ENCODE measurements at places on chromosomes 7 and 10.

GRCh38 chr10:15632456-15633091 is 87.1 kb downstream of the ITGA8 start:
- no peak for DNase-seq

DNA sequence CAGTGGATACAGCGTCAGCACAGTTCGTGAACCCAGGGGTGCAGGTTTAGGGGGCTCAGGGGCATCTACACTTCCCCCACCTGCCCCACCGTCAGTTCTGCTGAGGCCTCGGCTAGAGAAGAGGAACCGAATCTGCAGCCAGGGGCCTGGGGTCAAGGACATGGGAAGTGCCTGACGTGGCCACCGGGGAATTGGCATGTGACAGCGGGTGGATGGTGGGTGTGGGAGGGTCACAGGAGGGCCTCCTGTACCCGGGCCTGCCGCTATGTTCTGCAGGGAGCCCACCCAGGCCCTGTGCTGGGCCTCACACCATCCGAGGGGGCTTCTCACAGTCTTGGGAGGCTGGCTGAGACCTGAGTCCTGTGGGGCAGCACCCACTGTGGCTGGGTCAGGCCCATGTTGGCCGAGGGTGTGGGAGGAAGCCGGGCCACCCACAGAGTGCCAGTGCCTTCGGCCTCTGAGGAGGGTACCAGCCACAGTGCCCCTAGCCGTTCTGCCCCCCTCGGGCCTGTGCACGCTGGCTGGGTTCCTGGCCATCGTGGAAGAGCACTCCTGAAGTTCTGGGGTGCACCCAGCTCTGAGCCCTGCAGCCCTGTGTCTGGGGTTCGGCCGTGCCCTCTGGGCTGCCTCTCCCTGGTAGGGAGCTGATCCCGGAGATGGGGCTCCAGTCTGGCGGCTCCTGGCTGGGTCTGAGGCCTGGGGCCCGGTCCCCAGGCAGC is 5.9 kb downstream of the TTYH3 start:
- DNase-seq, result peak; percentile 87

- DNase-seq, result no peak
Measured at GRCh38 chr7:128928159-128928813, 9.4 kb upstream of the IRF5 start.

DNA sequence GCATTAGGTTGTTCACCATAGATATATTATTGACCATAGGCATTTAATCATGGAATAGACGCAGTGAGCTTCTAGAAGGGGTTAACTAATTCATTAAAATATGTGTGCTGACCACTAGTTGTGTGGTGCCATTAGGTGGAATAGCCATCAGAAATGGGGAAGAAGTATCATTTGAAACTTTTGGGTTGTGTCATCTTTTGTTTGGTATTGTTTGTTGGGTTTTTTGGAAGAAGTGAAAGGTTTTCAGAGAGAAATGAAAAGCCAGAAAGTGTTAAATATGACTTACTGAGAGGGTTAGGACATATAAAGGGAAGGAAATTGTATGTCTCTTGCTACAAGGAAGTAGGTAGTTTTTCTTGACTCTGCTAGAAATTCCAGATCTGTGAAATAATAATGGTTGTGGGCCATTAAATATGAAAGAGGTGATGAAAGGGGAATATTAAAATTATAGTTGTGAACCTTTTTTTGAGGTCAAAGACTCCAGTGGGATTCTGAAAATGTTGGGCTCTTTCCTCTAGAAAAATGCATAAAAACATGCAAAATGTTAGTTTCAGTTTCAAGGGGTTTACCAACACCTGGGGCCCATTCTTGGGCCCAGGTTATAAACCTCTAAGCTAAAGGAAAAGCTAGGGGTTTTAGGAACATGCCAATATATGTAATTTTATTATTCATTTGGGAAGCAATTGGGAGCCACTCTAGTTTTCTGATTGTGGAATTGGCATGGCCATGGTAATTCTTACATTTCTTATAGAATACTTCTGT is 348.5 kb downstream of the BBS9 start:
- DNase-seq, result no peak

GRCh38 chr10:62038609-62039190 is 137.2 kb downstream of the ARID5B start:
- DNase-seq, result peak; percentile 65

- DNase-seq, result no peak
Measured at GRCh38 chr7:91427051-91427450, 162.8 kb downstream of the FZD1 start.

GRCh38 chr10:45376371-45376801 is 2.4 kb downstream of the ALOX5 start:
- peak; percentile 87 for DNase-seq

- no peak for DNase-seq
Measured at GRCh38 chr7:41121228-41121627, 581.7 kb downstream of the INHBA start.

DNA sequence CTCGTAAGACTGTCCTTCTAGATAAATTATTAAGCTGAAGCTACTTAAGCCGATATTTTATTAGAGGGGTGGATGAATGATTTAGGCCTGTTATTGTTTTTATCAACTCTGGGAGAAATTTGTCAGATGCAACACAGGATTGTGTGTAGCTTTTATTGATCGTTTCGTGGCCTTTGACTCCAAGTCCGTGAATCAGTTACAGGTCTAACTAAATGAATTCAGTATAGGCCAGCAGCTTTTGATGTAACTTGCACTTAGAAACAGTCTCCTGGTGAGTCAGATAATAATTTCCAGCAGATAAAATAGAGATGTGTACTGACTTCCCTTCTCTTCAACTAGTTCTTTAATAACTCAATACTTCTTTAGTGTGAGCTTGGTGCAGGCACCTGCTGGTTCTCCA is 341.7 kb upstream of the SMIM30 start:
- no peak for DNase-seq

GRCh38 chr10:3526727-3527501 is 258.1 kb downstream of the KLF6 start:
- no peak for DNase-seq

DNA sequence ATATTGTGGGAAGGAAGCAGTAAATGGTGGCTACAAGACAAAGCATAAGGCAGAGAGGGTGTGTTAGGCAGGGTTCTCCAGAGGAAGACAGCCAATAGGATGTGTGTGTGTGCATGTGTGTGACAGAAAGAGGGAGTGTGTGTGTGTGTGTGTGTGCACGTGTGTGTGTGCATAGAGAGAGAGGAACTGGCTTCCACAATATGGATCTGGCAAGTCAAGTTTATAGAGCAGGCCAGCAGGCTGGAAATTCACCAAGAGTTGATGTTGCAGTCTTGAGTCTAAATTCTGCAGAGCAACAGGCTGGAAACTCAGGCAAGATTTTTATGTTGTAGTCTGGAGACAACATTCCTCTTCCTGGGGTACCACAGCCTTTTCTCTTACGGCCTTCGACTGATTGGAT is 374.0 kb downstream of the TNS3 start:
- DNase-seq, result no peak

DNA sequence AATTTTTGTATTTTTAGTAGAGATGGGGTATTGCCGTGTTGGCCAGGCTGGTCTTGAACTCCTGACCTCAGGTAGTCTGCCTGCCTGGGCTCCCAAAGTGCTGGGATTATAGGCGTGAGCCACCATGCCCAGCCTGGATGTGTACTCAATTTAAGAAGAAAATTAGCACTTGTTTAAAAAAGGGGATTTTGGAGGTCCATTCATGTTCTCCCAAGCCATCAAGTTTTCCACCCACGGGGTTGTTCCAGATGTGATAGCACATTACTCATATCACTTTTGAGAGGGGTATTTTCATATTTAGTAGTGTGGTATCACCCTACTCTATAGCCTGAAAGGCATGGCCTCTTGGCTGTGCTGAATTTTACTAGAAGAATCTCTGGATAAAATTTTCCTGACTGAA is 10.5 kb upstream of the SLC26A3 start:
- no peak for DNase-seq

DNA sequence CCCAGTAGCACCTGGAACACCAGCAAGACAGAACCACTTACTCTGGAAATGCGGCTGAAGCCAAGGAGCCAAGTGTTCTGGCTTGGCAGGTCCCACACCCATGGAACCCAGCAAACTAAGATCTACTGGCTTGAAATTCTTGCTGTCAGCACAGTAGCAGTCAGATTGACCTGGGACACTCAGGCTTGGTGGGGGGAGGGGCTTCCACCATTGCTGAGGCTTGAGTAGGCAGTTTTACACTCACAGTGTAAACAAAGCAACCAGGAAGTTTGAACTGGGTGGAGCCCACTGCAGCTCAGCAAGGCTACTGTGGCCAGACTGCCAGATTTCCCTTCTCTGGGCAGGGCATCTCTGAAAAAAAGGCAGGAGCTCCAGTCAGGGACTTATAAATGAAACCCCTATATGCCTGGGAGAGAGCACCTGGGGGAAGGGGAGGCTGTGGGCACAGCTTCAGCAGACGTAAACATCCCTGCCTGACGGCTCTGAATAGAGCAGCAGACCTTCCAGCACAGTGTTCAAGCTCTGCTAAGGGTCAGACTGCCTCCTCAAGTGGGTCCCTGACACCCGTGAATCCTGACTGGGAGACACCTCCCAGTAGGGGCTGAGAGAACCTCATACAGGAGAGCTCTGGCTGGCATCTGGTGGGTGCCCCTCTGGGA is 121.2 kb downstream of the MTERF1 start:
- DNase-seq, result no peak

DNA sequence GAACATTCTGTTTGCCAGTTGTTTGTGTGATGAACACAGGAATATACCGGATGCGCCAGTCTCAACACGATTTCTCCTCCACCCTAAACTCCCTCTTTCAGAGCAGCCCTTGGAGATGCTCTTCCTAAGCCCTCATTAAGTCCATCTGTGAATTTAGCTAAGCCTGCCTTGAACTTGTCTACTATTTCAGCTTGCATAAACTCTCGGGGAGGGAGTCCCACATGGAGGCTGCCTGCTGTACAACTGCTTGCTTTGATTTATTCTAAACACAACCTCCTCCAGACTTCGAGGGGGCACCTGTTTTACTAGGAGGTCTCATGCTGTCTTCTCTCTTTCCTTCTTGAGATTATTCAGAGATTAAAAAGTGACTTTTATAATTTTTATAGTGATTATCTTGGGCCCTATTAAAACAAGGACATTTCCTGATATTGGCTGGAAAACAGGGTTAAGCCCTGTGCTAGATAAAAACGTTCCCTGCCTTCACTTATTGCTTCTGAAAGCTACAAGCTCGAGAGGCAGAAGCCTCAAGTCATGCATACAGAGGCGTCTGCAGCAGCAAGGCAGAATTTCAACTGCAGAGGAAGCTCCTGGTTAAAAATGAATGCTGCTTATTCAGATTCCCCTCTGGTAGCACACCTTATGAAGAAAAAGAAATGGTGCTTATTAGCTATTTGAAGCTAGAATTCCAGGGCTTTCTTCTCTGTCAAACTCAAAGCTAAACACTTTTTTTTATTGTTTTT is 174.3 kb downstream of the FANK1 start:
- no peak for DNase-seq

DNA sequence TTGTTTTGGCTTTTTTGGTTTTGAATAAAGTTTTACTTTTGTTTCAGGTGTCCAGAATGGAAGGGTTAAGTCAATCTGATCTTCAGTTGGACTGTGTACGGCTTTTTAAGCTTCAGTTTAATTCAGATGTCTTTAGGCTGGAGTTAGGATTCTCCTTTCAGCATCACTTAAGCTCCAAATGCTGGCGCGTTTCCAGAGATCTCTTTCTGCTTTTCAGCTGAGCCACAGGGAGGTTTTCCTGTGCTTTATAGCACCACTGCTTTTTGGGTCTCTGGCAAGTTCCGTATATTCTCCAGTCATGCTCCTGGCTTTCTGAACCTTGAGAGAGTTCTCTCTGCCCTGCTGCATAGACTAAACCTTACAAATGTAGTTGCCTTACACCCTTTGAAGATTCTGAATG is 60.0 kb downstream of the VTI1A start:
- no peak for DNase-seq

DNA sequence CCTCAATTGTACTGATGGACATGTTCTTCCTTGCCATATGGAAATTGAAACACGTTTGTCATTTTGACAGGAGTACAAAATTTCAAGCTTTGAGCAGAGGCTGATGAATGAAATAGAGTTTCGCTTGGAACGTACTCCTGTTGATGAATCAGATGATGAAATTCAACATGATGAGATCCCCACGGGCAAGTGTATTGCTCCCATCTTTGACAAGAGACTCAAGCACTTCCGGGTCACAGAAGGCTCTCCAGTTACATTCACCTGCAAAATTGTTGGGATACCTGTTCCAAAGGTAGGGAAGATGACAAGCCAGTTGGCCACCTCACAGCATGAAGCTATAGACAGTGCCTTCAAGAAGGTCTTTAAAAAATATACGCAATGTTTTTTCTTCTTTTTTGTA is 43.1 kb downstream of the ATOH7 start:
- no peak for DNase-seq

Data from CD14-positive monocyte (primary cell).